HCT116 (cell line): ENCODE measurements at places on chromosomes 3 and 15. TPM values are rescaled to one million over a fixed set of nuclear protein-coding genes. Genes with fewer than 3 reads are reported as not detected.
A peak's percentile ranks its signal among the peaks of the same experiment; 100 is the strongest.

Gene DNASE1L3
- not detected for total RNA-seq

DNA sequence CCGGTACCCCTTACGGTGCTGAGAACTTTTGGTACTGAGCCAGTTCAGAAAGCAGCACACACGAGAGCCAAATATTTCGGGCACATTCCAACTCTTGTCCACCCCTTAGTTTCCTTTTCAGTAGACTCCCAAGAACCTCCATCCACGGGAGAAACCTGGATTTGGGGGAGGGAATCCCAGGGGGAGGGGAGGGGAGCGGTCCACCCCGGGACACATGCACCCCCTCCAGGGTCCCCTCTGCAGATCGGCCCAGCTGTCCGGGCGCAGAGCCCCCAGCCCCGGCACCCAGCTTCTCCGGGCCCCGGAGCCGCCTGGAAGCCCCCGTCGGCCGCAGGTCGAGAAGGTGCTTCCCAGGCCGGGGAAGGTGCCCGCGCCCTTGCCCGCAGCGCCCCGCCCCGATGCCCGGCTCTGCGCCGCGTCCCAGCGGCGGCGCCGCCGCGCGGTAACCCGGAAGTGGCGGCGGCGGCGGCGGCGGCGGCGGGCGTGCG lies 455 bp upstream of the ABHD17C start:
- H3K36me3 ChIP-seq, result no peaks in the 10 kb centered on the region
- H3K27me3 ChIP-seq, result no peaks in the 10 kb centered on the region
- H3K27ac ChIP-seq, result peak overlapping the region; percentile 81; the same call in 1 of the 2 replicates
- peaks cover 5% of the 10 kb centered on the region; the same call in 1 of the 2 replicates for H3K4me1 ChIP-seq

- no peaks in the 10 kb centered on the region for H3K36me3 ChIP-seq
- no peaks in the 10 kb centered on the region for H3K4me1 ChIP-seq
- no peak overlapping the region for H3K4me3 ChIP-seq
- no peak for DNase-seq
- H3K27me3 ChIP-seq, result no peaks in the 10 kb centered on the region
Observed at GRCh38 chr3:19384868-19385267, 236.6 kb downstream of the KCNH8 start.

DNA sequence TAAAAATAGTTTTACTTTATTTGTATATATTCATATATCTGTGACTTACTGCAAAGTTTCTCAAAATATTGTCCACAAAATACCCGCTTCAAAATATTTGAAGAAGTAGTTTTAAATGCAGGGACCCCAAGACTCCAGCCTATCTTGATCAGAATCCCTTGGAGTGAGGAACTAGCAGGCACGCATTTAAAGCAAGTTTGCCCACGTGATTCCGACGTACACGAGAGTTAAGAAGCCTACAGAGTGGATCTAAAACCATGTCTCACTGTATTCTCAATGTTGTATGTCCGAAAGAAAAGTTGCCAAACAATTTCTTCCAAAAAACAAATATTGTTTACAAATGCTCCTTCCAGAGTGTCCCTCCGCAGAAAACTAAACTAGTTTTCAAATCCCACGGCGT lies 1.7 kb downstream of the GABRB3 start:
- H3K4me1 ChIP-seq, result no peaks in the 10 kb centered on the region
- H3K27me3 ChIP-seq, result no peaks in the 10 kb centered on the region
- no peak for DNase-seq
- no peak overlapping the region for H3K4me3 ChIP-seq
- no peak overlapping the region for H3K27ac ChIP-seq
- H3K36me3 ChIP-seq, result no peaks in the 10 kb centered on the region

DNA sequence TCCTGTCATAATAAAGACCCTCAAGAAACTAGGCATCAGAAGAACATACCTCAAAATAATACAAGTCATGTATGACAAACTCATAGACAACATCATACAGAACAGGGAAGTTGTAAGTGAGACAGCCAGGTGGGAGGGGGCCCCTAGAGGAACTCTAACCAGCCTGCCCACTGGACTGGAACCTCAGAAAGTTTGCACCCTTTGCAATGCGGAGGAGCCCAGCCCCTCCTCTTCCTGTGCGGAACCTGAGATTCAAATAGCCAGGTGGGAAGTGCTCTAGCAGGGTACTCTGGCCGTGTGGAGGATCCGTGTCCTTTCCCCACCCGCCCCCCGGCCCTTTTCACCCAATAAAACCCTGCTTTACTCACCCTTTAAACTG lies 387.0 kb upstream of the CBLB start:
- H3K27ac ChIP-seq, result no peak overlapping the region
- no peak for DNase-seq
- H3K4me3 ChIP-seq, result no peak overlapping the region
- no peaks in the 10 kb centered on the region for H3K4me1 ChIP-seq

Gene OSTN
- total RNA-seq, result not detected

Gene ERICH6
- total RNA-seq, result not detected

- DNase-seq, result no peak
- no peak overlapping the region for H3K4me3 ChIP-seq
- H3K4me1 ChIP-seq, result no peaks in the 10 kb centered on the region
- peaks cover 17% of the 10 kb centered on the region; the same call in 1 of the 2 replicates for H3K27me3 ChIP-seq
- no peaks in the 10 kb centered on the region for H3K36me3 ChIP-seq
Observed at GRCh38 chr3:71896751-71897150, 111.8 kb upstream of the PROK2 start.

GRCh38 chr15:85793641-85794597 lies 806 bp downstream of the KLHL25 start:
- no peaks in the 10 kb centered on the region for H3K27me3 ChIP-seq
- peak overlapping the region; percentile 85 for H3K4me3 ChIP-seq
- H3K27ac ChIP-seq, result peak overlapping the region; percentile 68
- peaks cover 36% of the 10 kb centered on the region for H3K4me1 ChIP-seq
- DNase-seq, result no peak

Gene TIMP4
- total RNA-seq, result not detected

Gene CELF6
- total RNA-seq, result 0.52 TPM
